Erythroblast (primary cell): ENCODE measurements at places on chromosomes 12 and 14.

DNA sequence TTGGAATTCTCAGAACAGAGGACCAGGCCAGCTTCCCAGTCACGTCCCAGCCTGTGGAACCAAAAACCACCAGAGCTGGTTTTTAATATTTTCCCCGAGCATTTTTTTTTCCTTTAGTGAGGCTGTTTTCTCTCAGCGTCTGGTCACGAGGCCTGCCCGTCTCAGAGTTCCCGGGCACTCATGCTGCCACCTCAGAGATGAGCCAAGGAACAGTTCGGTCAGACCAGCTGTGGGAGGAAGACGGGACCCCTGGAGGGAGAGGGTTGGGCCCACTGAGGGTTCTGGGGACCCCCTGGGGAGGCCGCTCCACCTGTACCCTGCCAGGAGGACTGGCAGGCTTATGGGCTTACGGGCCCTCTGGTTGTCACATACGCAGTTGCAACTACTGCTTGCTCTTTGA lies 39.9 kb downstream of the JDP2 start:
- DNase-seq = no peak

DNA sequence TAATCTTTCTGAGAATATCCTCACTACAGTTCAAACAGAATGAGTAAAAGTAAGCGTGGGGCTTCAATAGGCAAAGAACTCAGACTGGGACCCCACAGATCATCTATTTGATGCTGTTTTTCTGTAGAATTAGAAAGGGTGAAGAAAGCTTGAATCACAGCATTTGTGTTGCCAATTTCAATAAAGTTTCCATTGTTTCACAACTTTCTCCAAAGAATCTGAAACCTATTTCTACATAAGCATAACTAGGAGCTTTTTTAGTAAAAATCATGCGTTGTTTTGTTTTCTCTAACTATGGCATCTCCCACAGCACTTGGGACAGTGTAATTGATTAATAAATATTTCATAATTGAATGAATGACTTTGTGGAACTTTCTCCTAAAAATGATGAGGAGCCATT lies 16.7 kb upstream of the NEDD1 start:
- DNase-seq = no peak

DNA sequence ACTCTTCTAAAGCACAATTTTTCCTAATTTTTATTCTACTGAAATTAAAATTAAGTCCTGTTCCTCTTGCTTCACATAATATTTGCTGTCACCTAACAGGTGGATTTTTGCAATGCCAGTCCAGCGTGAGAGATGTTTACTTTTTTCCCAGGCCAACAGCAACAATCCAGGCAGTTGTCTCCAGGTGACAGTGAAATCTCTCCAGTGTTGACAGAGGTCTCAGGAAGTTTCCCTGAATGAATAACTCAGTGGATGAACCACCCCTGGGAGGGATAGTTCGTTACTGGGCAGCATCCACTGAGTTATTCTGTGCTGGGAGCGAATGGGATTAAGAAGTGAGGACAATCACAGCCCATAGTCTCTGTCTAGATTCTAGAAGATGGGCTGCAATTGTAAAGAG lies 7.1 kb upstream of the NT5DC3 start:
- DNase-seq = no peak

- peak; percentile 39 for DNase-seq
These were observed 289.3 kb downstream of the FBXL14 start for GRCh38 chr12:1305063-1305434.

GRCh38 chr12:131333621-131334440 lies 377.1 kb upstream of the SFSWAP start:
- no peak for DNase-seq

DNA sequence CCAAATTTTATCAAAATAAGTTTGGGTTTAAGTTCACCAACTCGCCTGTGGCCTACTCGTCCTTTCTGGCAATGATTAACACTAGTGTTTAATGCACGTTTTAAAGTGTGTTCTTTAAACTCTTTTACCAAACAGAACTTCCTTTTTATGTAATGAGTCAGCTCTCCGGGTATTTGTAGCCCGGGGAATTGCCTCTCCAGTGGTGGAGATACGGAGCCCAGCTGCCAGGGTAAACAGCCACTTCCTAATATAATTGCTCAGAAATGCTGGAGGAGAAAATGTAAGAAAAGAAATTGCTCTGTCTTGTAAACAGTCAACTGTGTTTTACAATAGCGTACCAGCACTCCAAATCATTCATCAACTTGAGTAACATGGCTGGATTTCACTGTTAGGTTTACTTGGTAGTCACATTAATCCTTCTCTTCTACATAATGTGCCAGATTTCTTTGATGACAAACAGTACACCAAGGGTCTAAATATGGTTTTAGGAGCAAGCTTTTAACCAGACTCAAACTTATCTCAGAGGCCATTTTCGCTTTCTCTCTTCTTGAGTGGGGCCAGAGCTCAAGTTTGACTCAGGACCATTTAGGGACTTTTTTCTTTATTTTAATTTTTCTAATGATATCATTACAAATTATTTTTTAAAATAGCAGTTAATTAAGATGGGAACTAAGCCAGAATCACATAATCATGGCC lies 101.2 kb upstream of the SLC38A2 start:
- DNase-seq = no peak

DNA sequence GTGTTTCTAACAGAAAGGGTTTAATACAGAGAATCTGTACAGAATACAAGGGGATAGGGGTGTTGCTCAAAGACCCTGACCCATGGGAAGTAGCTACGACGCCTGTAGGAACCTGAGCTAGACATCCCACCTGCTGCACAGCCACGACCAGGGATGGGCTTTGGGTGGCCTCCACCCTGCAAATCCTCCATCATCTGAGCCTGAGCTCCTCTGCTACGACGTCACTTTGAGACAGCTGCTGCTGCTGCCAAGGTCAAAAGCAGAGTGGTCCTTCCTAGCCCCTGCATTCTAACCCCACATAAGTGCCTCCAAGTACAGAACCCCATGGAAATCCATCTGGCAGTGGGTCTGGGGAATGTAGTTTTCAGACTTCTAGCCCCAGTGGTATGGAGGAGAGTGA lies 43.8 kb downstream of the JAG2 start:
- no peak for DNase-seq

- DNase-seq = no peak
These were observed 383.1 kb downstream of the EGLN3 start for GRCh38 chr14:33567731-33568130.

DNA sequence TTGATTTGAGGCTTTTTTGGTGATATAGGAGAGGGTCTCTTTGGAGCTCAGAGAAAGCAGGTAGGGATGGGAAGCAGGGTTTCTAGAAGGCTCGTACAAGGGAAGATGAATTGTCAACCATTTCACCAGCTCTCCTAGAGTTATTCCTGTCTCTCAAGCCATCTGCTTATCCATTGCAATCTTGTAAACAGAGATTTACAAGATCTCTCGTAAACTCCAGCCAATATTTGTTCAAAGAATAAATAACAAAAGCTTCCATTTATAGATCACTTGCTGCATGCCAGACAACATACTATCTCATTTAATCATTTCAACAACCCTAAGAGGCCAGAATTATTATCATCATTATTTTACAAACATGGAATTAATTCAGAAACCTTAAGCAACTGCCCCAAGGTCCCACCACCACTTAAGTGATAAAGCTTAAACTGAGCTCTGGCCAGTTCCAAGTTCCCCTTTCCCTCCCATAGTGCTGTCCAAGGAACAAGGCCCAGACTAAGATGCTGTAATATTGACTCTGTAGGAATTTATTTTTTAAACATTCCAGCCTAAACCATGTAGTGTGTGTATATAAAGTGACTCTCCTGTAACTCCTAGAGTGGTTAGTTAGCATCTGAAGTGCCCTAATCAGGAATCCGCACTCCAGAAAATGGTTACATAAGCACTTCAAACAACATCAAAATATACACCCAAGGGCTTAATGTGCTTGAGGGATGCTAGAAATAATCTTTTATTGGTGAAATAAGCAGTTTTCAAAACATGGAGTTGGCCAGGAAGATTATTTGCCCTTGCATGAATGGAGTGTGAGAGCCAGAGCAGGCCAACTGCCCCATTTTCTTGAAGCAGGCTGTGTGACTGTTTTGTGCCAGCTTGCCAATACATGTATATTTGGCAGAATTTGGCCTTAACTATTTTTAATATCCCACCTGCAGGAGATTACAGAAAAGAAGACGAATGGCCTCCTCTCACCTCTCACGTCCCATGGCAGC lies 2.8 kb upstream of the PLEKHH1 start:
- DNase-seq = no peak

DNA sequence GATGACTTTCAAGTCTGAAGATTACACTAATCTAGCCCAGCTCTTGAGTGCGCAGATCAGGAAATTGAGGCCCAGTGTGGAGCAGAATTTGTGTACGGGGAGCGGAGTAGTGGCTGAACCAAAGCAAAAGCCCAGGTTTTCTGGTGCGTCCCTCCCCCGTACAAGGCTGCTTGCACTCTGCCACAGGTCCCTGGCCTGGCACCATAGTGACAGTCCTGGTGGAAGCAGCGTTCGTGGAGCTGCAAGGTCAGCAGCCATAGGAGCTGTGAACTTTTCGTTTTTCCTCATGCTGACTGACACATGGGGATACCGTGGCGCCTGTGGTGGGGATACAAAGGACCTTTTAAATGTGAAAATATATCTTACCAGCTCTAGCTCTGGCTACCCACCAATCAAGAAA lies 1.7 kb downstream of the EVL start:
- peak; percentile 18 for DNase-seq

- DNase-seq = no peak
These were observed 392.3 kb upstream of the ATXN7L3B start for GRCh38 chr12:74145328-74145727.

GRCh38 chr14:102390064-102390855 lies 27.5 kb downstream of the TECPR2 start:
- no peak for DNase-seq

DNA sequence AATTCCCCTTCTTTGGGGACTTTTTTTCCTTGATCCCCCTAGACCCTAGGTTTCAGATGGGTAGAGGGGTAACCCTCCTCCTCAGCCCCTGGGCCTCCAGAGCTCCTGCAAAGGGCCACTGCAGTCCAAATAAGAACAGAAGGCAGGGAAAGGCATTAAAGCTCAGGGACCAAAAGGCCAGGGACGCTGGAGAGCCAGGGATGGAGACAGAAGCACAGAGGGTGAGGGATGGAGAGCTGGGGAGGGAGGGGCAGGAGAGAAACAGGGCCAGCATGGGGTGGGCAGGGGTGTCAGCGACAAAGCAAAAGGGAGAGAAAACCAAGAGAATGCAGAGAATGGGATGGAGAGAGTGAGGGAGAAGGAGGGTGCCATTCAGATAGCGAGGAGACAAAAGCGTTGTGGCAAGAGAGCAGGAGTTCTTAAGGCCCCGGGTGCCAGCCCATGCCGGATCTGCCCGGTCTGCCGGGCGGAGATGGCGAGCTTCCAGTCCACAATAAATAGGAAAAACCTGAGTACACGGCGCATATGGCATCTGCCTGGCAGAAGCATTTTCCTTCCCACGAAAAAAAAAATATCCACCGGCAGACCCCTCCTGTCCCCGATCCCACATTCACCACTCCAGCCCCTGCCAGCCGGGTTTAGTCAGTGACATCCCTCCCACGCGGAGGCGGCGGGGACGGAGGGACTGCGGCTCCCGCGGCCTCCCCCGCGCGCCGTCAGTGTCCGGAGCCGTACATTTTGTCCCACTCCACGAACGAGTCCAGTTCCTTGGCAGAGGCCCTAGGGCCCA lies 28.6 kb downstream of the FIGNL2 start:
- no peak for DNase-seq

DNA sequence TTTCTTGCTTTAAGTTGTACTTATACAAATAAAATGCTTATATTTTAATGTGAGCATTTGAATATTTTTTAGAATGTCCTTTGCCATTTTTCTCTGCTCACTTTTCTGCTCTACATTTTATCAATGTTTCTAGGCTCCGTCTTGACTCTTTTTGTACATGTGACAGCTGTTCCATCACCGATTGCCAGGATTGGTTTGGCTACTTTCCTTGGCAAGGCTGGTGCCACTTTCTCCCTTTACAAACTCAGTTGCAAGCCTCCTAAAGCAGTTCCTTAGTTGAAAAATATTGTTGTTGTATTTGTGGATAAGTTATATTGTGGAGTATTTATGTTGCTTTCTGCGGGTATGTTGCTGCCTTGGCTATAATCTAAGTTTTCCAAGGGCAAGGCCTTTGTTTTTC lies 63.4 kb downstream of the DACT1 start:
- DNase-seq = no peak

GRCh38 chr12:726281-727140 lies 25.9 kb upstream of the WNK1 start:
- DNase-seq = no peak

GRCh38 chr14:31556191-31556590 lies 5.0 kb upstream of the NUBPL start:
- DNase-seq = no peak

GRCh38 chr12:5038781-5039311 lies 4.8 kb upstream of the KCNA5 start:
- no peak for DNase-seq

GRCh38 chr12:120081641-120082040 lies 34.9 kb downstream of the RAB35 start:
- no peak for DNase-seq

DNA sequence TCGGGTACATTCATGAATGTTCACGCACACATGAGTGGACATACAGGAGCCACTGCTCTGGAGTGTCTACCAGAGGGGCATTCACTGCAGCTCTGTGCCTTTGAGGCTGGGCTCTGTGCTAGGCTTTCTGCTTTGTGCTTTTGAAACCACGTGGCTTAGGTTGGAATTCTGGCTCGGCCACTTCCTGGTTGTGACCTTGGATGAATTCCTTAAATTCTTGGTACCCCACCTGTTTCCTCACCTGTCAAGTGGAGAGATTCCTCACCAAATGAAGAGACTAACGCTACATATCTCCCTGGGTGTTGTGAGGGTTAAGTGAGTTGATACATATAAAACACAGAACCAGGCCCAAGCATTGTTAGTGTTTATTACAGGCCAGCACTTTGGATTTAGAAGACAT lies 842.8 kb downstream of the VRK1 start:
- DNase-seq = no peak

DNA sequence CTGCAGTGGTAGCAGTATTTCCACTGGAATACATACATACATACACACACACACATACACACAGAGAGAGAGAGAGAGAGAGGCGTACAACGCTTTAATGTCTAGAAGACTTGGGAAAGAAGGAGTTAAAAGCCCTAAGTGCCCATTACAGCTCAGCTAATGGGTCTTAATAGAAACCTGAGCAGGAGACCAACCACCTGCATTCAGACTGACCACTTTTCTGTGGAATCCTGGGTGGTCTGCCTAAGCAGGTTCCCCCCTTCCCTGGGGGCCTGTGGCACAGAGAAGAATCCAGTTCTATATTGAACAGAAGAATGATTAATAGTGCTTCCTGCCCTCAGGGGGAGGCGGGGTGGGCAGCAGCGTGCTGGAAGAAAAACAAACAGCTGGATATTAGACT lies 312.4 kb upstream of the PRKD1 start:
- no peak for DNase-seq

DNA sequence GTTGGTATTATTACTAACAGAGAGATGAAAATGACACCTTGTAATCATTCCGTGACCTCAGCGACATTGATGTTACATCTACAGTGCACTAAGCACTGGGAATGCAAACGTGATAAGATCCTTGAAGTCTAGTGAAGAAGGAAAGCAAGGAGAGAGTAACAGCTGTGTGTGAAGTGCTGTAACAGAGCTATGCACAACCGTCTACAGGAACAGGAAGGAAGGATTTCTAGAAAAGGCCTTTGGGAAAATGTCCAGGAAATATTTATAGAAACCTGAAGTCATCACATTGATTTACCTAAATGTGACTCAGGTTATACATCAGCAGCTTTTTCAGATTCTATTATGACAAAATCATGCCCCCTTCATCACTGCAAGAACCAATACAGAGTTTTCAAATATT lies 304.2 kb upstream of the AMIGO2 start:
- DNase-seq = no peak

- DNase-seq = no peak
These were observed 12.6 kb downstream of the DLK1 start for GRCh38 chr14:100739306-100739705.
